HepG2 (cell line): ENCODE measurements at places on chromosomes 3 and 15. TPM values are rescaled to one million over a fixed set of nuclear protein-coding genes. Genes with fewer than 3 reads are reported as not detected.
A peak's percentile ranks its signal among the peaks of the same experiment; 100 is the strongest.

The FILIP1L gene
- 8.1 and 10.2 TPM in 2 replicates for total RNA-seq

The SERINC4 gene
- total RNA-seq = not detected in 2 replicates

- DNase-seq = no peak
These were observed 24.4 kb downstream of the TMEM45A start for GRCh38 chr3:100516838-100517237.

DNA sequence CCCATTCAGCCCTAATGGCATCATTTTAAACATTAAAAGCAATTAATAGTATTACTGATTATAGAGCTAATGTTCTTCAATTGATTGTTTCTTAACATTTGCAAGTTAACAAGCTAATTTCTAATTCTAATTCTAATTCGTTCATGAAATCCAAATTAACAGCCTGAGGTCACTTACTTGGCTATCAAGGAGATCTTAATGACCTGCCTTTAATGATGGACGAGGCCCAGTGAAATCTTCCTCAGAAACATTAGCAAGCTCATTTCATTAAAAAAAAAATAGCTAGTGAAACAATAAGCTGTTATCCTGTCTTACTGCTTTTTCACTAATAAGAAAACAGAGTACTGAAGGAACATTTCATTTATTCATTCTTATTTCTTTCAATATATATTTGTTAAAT is 15.4 kb upstream of the RNF7 start:
- no peak for DNase-seq

DNA sequence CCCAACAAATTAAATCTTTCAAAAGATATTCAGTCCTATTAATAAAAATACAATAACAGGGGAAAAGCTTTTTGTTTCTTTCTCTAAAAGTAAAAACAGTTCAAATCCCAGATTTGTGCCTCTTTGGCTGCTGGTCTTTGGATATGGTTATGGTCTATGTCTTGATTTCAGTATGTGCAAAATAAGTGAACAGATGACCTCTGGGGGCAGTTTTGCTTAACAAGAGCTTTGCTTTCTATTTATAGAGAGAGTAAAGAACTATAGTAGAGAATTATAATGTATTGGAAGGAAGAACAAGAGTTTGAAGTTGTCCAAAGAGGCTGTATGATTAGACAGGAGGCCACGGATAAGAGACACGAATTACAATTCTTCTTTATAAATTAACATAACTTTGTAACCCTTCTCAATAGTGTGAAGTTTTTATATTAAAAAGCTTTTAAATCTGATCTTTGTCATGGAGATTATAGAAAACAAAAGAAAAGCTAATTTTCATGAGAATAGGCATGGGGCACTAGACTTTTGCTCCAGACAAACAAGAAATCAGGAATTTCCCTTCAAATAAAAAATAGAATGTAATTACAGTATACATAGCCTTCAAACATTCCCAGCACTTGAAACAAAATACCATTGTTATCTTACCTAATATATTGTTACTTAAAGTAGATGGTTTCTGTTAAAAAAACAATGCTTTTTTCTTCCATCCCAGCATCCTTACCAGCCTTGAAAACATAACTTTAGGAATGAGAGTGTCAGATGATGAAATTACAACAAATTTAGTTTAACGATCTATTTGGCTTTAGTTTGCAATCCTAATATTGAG is 432.7 kb upstream of the ARHGEF26 start:
- no peak for DNase-seq

DNA sequence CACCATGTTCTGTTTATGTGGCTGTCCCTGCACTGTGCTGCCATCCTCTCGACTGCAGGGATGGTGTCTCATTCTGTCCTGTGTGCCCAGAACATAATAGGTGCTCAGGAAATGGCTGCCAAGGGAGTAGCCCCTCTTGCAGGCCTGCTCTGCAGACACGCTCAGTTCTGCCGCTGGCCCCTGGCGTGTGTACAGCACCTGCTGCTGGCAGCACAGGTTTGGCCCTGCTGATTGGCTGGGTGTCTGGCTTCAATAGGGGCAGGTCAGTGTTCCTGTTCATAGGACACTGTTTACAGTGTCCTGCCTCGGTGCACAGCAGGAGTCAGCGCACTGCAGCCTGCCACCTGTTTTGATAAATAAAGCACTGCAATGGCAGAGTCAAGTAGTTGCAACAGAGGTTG is 146.9 kb downstream of the DNAJB8 start:
- DNase-seq = no peak

DNA sequence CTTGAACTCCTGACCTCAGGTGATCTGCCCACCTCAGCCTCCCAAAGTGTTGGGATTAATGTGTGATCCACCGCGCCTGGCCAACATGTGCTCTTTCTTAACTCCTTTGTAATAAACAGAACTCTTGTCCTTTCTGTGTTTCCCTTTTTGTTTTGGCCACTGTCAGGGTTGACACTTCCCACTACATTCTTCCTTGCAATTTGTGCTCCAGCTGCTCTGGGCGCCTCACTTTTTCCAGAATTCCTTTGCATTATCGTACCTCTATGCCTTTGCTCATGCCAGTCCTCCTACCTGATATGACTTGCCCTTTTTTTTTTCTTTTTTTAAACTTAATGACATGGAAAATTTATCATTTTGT is 38.8 kb upstream of the SMAD3 start:
- DNase-seq = no peak

GRCh38 chr3:168090306-168091085 is 5.2 kb downstream of the GOLIM4 start:
- no peak for DNase-seq

DNA sequence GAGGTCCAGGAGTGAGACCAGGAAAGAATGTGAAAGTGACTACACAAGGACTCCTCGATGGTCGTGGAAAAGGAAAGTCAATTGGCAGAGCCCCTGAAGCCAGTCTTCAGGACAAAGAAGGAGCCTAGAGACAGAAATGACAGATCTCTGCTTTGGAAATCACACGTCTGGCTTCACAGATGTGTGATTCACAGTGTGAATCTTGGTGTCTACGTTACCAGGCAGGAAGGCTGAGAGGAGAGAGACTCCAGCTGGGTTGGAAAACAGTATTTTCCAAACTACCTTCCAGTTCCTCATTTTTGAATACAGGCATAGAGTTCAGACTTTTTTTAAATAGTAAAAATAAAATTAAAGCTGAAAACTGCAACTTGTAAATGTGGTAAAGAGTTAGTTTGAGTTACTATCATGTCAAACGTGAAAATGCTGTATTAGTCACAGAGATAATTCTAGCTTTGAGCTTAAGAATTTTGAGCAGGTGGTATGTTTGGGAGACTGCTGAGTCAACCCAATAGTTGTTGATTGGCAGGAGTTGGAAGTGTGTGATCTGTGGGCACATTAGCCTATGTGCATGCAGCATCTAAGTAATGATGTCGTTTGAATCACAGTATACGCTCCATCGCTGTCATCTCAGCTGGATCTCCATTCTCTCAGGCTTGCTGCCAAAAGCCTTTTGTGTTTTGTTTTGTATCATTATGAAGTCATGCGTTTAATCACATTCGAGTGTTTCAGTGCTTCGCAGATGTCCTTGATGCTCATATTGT is 6.0 kb downstream of the CCR2 start:
- DNase-seq = no peak

DNA sequence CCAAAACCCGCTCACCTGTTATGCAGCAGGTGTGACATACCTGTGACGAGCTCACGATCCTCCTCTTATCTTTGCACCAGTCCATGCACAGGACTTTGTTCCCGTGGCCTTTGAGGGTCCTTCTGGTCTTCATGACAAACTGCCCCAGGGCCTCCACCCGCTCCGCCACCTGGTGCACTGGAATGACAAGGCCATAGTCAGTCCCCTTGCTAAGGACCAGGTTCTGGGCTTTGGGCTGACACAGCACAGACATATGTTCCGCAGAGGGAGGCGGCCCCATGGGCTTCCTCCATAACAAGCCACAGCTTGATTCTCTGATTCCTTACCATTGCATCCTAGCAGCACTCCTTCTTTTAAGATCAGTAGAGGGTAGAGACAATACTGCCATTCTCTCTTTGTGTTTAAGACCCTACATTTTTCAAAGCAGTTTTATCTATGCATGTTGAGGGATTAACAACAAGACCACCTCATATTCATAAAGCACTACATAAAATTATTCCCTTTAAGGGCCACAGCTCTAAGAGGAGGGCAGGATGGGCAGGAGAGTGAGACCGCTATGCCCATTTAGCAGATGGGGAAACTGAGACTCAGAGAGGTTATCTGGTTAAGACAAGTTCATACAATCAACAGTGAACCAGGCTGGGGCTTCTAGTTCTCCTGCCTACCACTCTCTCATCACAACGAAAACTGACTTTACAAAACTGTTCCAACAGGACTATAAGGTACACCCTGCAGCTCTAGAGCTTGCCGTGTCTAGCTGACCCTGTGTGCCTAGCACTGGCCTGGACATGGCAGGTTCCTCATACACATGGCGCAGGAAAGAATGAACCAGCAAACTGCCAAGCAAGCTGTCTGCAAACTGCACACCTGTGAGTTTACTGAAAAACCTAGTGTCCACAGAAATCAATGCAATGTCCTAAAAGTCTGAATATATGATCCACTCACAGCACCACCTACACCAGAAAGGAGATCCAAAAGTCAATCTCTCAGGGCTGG is 37.0 kb downstream of the GNB5 start:
- DNase-seq = no peak

DNA sequence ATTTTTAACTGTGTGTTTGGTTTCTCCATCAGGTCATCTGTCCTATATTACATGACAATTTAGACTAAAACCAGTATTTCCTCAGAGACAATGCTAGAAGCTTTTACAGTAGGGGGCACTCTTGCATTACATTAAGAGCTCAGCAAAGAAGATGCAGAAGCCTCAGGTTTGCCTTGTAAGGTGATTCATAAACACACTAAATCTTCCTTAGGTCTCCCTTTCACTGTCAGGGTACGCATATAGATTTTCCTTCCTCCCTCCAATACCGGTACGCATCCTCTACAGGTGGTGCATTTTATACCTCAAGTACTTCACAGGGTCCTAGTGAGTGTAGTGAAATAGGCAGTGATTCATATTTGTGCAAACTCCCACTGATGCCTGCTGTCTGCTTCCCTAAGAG is 46.5 kb downstream of the CD86 start:
- DNase-seq = peak; percentile 56

DNA sequence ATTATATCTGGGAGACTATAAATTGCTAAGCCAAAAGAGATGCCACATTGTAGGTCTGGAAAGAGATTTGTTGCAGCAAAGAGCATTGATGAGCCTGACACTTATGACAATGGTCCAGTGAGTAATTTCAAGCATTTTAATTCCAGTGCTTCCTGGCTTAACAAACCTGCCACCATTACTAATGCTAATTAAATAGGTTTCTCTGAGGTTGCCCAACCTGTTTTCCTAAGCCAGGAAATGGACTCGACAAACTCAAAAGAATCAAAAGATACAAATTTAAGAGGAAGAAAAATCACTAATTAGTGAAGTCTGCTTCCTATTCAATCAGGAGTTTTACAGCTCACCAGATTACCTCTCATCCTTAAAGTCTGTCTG is 36.7 kb upstream of the CTDSPL start:
- no peak for DNase-seq

DNA sequence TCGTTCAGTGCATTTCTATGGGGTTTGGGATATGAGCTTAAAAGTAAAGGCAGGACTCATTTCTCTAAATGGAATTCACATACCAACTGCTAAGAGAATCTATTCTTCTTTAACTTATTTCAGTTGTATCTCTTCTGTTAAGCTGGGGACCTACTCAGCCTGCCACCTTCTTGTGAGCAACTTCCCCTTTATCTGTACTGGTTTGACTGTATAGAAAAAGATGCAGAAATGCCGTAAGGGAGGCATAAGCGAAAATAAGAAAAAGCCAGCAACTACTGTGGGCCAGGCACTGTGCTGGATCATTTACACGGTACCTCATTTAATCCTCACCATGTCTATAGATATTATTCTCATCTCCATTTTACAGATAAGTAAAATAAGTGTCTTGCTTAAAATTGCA is 38.4 kb downstream of the RBMS3 start:
- no peak for DNase-seq

GRCh38 chr3:50132421-50133282 is 22.5 kb upstream of the SEMA3F start:
- DNase-seq = no peak

DNA sequence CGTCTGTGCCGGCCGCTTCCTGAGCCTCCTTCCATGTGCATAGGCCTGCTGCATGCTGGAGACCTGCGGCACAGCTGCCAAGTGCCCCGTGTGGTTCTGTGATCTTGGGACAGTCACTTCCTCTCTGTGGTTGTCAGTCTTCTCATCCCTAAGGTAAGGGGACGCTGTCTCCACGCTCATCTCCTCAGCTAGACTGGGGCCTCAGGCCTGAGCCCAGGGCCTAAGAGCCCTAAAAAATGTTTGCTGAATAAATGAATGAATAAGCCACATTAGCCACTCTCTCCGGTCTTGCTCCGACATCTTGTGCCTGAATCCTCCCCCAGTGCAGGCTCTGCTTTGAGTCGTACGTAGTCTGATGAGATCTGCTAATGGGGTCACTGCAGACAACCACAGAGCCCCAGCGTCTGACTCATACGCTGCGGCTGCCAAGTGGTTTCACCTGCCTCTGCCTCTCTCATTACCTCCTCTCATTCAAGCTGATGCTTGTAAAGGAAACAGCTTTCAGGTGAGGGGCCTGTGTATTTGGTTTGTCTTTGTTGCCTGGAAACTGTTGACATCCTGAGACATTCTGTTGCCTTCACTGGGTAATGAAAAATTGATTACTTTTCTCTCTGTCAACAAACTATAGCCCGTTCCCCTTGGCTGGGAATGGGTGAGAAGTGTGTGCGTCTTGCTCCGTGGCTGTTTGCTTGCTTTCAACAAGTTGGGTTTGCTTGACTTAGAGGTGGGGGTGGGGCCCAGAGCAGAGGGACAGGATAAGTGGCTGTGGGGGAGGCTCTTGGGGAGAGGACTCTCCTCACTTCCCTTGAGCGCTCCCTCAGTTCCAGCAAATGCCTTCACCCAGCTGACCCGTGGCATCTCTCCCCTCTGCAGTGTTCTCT is 15.9 kb downstream of the RPLP1 start:
- no peak for DNase-seq

DNA sequence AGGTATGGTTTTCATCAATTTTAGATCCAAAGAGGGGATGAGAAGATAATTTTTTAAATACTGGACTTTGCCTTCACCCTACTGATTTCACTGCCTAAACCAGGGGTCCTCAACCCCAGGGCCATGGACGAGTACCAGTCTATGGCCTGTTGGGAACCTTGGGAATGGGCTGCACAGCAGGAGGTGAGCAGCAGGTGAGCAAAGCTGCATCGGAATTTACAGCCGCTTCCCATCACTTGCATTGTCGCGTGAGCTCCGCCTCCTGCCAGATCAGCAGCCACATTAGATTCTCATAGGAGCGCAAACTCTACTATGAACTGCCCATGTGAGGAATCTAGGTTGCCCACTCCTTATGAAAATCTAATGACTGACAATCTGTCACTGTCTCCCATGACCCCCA is 76.3 kb upstream of the TTBK2 start:
- DNase-seq = no peak

DNA sequence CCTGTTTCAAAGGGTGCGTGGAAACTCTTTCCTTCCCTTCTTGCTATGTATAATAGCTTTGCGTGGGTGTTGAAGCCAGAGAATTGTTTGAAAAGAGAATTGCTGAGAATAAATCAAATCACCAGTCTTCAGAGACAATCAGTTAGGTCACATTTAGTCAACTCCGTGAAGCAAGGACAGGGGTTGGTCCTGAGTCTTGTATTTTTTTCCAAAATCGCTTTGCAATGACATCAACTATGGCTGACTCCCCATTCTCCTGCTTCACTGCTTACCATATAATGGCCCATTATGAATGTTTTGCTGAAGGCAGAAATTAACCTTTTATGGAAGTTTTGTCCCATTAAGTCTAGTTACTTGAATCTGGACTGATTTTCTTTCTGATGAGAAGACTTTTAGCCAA is 852.8 kb downstream of the AGBL1 start:
- no peak for DNase-seq

- DNase-seq = no peak
These were observed 100.7 kb downstream of the LRTM1 start for GRCh38 chr3:54827056-54827687.

GRCh38 chr3:11643201-11643603 is 513 bp downstream of the VGLL4 start:
- no peak for DNase-seq
